ENCODE measurements at places on chromosomes 6 and 20. TPM values are rescaled to one million over a fixed set of nuclear protein-coding genes. Genes with fewer than 3 reads are reported as not detected.

- no peak for DNase-seq
Measured at GRCh38 chr20:20668639-20669038, 43.8 kb downstream of the RALGAPA2 start.

- DNase-seq: no peak
Measured at GRCh38 chr6:15363164-15363522, 117.3 kb downstream of the JARID2 start.

DNA sequence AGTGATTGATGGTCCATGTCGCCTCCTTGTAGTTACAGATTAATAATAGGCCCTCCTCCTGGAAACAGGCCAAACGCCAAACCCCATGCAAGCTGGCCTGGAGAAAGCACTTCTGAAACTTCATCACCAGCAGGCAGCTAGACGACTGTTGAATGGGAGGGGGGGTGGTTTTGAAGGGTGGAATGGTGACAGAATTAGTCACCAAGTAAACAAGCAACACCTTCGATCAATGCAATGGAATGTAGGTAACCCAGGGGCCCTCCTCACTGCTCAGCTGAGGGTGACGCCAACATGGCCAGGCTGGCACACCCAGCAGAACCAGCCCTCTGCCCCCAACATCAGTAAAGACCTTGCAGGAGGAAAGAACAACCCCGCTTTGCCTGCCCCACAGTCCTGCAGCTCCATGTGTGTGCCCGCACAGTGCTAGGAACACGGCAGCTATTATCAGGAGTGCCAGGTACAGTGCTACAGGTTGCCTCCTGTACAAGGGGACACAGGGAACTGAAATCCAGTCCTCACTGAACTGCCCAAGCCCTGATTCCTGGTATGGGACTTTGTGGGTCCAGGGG, 2.7 kb downstream of the BCAS1 start:
- DNase-seq: peak; percentile 94

DNA sequence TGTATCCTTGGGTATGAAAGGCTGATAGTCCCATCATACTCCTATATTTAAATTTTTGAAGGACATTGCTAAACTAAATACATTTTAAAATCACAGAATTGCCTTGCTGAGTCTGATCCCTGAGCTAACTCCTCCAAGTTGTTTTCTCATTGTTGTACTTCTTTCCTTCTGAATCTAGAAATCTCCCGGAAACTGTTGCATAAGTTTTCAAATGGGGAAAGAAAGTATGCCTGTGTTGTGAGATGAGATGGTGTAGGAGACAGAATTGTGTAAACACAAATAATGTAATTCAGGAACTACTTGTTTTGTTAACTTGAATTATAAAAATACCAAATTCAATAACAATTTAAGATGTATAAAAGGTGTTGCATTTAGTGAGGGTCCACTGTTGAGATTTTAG, 7.3 kb downstream of the PNRC1 start:
- no peak for DNase-seq

Gene POU5F1
- 19.9 TPM for total RNA-seq

DNA sequence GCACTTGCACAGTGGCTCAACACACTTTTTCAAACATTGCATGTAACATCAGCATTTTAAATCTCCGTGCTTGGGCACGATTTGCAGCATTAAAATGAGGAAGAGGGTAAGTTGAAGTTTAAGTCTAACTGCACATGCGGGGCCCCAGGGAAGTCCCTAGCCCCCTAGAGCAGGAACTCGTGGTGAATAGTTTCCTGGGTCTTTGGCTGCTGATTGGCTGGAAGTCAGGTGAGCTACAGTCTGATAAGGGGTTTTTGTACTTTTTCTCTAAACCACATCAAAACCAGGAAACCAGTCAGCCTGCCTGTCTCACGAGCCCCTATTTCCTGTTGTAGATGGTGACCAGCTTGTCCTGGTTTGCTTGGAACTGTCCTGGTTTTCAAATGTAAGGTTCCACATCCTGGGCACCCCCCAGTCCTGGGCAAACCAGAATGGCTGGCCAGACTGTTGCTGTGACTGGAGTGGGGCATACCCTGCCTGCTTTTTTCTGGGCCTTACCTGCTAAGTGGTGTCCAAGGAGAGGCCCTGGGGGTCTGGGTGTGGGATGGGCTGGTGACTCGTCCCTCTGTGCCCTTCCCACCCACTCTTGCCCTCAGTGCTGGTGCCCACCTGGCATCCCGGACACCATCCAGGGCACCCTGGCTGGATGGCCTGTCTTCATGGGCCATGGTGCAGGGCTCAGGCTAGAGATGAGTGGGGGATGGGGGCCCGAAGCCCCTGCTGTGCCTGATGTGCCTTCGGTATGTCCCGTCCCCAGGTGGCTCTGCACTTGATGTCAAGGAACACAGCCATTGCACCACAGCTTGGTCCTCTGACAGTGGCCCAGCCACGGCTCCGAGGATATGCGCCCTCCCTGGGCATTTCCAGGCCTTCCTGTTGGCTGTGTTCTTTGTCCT, 31.8 kb downstream of the SUN5 start:
- DNase-seq: no peak

- DNase-seq: no peak
Measured at GRCh38 chr6:66568271-66568670, 861.2 kb upstream of the EYS start.

- no peak for DNase-seq
Measured at GRCh38 chr6:125107048-125107447, 46.5 kb upstream of the TPD52L1 start.

DNA sequence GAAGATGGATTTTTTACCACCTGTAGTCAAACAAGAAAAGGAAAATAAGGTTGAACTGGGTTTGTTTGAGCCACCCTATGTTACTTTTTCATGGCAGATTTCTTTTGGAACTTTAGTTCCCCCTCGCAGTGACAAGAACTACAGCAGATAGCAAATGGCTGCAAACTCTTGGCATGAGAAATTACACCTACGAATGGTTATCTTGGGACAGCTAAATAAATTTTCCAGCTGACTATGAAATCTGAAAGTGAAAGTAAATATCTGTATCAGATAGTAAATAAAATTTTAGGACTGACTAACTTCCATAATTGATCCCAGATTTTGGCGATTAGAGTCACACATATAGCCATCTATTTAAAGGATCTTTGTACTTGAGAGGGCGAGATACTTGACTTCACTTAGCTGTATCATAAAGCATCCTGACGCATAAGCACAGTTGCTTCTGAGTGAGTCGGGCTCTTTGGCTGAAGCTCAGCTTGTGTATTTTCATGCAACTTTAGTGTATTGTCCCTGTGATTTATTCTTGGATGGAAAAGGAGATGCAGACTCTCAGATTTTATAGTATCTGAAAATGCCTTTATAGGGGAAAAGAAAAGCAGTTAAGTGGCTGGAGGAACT, 125.3 kb upstream of the B3GAT2 start:
- DNase-seq: no peak

DNA sequence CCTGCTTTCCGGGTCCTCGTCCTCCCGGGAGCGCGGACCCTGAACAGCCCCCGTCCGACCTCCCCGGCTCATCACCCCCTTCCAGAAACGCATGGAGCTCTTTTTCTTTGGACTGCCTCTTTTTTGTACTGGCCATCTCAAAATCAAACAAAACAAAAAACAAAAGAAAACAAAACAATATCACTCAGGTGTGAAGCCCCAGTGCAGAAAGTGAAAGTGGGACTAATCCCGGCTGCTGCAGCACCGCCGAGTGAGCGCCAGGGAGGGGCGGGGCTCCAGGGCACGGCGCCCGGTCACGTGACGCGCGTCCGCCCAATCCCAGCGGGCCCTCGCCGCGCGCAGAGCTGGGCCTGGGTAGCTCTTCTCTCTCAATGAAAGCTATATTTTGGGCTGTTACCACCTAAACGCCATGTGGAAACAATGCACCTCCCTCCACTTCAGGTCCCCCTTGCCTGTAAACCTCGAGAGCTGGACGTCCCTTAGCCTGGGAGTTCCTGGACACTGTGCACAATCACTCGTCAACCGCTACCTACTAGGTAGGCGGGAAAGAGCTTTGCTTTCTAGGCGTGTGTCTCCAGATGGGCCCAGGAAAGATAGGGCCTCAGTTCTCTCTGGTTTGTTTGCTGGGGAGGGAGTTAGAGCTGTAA, 93.7 kb upstream of the PRDM1 start:
- DNase-seq: peak; percentile 88

DNA sequence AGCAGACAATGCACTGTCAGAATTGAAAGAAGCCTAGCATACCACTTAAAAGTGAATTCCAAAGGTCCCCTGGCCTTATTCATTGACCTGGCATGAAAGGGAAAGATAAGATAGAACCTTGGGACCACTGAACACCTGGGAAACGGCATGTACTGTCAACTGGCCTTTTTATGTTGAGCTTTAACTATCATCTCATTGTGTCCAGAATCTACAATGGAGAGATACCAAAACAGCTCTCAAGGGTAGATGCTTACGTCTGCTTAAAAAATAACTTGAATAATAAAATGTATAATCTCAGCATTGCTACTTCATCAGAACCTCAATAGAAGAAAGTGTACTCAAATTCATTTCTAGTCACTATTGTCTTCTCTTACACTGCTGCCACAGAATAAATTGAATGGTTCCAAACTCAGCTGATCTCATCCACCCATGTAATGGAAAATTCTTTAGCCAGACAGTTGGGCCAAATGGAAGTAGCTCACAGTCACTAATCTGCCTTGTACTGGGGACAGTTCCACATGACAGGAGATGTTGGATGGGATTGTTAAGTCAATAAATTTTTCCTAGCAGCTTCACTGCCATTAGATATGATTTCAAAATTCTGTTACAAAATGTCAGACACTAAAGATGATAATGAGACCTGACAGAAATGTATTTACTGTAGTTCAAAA, 93.8 kb downstream of the MLIP start:
- no peak for DNase-seq

DNA sequence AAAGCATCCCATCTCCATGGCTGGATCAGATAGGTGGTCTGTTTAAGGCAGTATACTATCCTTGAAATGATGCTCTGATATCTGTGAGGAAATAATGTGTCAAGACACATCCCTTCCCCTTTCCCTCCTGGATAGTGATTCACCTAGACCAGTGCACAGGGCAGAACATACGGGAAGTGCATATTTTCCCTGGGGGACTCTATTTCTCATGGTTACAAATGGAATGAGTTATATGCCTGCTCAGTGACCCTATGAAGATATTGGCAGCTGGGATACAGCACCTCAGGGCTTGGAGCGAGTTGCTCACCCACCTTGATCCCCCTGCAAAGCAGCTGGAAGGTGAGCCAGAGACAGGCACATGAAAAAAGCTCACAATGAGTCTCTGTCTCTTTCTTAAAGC, 67.5 kb upstream of the PRL start:
- DNase-seq: no peak

DNA sequence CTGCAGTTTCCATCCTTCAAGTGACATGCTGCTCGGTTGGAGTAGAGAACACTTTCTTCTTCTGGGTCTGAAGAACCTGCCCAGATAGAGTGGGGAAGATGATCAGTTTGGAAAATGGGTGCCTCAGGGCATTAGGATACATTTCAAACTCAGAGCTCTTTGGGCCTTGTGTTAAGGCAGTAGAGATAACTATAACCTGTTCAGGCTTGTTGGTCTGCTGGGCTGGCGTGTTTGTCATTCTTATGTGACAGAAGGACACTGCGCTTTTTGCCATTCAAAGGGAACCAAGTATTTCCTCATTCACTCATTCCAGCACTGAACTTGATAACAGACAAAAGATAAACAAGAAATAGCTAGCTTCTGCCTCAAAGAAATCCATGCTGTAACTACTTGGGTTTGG, 3.8 kb downstream of the TOMM34 start:
- DNase-seq: no peak

DNA sequence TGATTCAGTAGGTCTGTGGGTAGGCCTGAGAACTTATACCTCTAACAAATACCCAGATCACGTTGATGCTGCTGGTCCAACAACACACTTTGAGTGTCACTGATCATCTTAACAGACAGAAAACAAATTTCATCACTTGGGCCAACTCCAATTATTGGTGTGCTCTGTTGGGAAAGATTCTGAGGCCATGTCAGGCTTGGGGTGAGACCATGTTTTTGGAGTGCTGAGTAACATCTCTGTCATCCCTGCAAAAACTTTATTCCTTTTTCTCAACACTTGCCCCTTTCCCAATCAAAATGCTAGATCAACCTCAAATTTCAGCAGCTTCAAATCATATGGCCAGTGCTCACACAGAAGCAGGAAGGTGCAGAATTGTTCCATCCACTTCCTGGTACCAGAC, 108.8 kb upstream of the TENT5A start:
- DNase-seq: no peak

Gene HSPA1L
- 1.7 TPM for total RNA-seq

Gene DEFB121
- not detected for total RNA-seq

- no peak for DNase-seq
Measured at GRCh38 chr6:155121699-155122098, 126.6 kb downstream of the TIAM2 start.

DNA sequence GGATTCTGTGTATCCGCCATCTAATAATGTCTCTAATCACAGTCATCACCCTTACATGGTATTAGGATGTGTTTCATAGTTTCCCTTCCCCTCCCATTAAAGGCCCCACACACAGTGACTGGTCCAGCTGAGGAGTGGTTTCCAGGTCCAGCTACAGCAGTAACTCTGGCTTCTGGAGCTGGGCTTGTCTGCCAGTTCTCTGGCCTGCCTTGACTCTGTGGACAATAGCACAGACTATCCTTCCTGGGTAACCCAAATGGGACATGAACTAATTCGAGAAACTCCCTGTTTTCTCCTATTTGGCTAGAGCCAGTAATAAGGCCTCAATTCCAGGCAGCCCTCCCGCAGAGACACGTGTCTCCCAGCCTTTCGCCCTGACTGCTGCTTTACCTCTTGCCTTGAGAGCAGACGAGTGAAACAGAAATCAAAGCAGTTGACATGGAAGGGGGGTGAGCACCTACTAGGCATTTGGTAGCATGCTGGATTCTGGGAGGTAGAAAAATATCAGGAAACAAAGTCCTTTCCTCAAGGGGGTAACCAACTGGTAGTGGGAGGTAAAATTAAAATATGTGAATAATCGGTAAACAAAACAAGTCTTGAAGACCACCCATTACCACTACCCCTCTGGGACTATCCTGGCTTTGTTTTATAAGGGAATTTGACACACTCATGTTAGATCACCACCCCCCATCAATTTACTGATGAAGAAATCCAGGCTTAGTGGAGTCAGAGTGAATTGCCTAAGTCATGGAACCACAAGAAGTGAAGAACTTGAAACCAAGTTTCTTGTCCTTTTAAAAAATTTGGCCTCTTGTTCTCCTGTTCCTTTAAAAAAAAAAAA, 1.2 kb downstream of the TRAF3IP2 start:
- no peak for DNase-seq

GRCh38 chr20:41320976-41321375, 3.4 kb upstream of the ZHX3 start:
- no peak for DNase-seq

DNA sequence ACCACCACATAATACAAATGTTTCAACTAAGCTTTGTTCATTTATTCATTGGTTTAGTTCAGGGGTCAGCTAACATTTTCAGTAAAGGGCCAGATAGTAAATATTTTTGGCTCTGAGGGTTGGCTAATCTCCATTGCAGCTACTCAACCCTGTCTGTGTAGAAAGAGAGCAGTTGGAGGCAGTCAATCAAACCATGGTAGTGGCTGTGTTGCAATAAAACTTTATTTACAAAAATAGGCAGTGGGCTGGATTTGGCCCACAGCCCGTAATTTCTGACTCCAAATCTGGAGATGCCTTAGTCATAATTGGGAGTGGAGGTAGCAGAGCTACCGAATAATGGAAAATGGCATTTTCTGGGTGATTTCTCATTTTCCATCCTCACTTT, 242.5 kb upstream of the ZFP64 start:
- no peak for DNase-seq

- no peak for DNase-seq
Measured at GRCh38 chr6:128365520-128366160, 154.8 kb downstream of the PTPRK start.

GRCh38 chr6:48713612-48714011, 602.6 kb upstream of the PTCHD4 start:
- DNase-seq: no peak
